ENCODE measurements at places on chromosomes 5 and 9. TPM values are rescaled to one million over a fixed set of nuclear protein-coding genes. Genes with fewer than 3 reads are reported as not detected.

The SUB1 gene
- total RNA-seq, result 115 TPM

The N4BP3 gene
- 4.6 TPM for total RNA-seq

The CDH6 gene
- 6.9 TPM for total RNA-seq

The GLRX gene
- total RNA-seq, result 15.5 TPM

The ARAP3 gene
- 5.0 TPM for total RNA-seq

The TMEM171 gene
- 0.49 TPM for total RNA-seq

The SH3RF2 gene
- total RNA-seq, result 9.8 TPM

The SPINK7 gene
- 0.59 TPM for total RNA-seq

The OLFML2A gene
- 49.1 TPM for total RNA-seq

The SOX30 gene
- total RNA-seq, result 0.10 TPM

The GRM6 gene
- not detected for total RNA-seq

The MRPL36 gene
- 23.1 TPM for total RNA-seq

The GDNF gene
- 2.7 TPM for total RNA-seq

The ANKDD1B gene
- total RNA-seq, result 1.6 TPM

The CXXC5 gene
- total RNA-seq, result 29.4 TPM

The IFNA13 gene
- not detected for total RNA-seq

The FST gene
- total RNA-seq, result 58.7 TPM

The SPAG8 gene
- total RNA-seq, result 1.2 TPM

Measured in skin of body (tissue), 3 donors.